Occipital lobe (tissue), 3 donors: ENCODE measurements at places on chromosomes 13 and 19. TPM values are rescaled to one million over a fixed set of nuclear protein-coding genes. Genes with fewer than 3 reads are reported as not detected.

APOC4 gene
- total RNA-seq = not detected

F2RL3 gene
- total RNA-seq = under 0.01 TPM

ADGRE3 gene
- total RNA-seq = not detected

SLC1A6 gene
- 72.2 TPM for total RNA-seq

ATP7B gene
- total RNA-seq = 11.1 TPM

SPTBN4 gene
- total RNA-seq = 27.5 TPM

ZNF677 gene
- total RNA-seq = 39.0 TPM

ZNF568 gene
- 39.8 TPM for total RNA-seq

ZNF791 gene
- total RNA-seq = 27.6 TPM

- DNase-seq = no peak
These were observed 17.1 kb downstream of the ARL11 start for GRCh38 chr13:49645451-49645850.

DNA sequence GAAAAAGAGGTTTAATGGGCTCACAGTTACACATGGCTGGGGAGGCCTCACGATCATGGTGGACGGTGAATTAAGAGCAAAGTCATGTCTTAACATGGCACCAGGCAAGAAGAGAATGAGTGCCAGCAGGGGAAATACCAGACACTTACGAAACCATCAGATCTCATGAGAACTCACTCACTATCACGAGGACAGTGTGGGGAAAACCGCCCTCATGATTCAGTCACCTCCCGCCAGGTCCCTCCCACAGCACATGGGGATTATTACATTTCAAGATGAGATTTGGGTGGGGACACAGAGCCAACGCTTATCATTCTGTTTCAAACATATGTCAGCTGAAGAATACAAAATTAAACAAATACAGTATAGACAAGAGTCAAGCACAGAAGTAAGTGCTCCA lies 165.1 kb downstream of the PCCA start:
- DNase-seq = no peak

DNA sequence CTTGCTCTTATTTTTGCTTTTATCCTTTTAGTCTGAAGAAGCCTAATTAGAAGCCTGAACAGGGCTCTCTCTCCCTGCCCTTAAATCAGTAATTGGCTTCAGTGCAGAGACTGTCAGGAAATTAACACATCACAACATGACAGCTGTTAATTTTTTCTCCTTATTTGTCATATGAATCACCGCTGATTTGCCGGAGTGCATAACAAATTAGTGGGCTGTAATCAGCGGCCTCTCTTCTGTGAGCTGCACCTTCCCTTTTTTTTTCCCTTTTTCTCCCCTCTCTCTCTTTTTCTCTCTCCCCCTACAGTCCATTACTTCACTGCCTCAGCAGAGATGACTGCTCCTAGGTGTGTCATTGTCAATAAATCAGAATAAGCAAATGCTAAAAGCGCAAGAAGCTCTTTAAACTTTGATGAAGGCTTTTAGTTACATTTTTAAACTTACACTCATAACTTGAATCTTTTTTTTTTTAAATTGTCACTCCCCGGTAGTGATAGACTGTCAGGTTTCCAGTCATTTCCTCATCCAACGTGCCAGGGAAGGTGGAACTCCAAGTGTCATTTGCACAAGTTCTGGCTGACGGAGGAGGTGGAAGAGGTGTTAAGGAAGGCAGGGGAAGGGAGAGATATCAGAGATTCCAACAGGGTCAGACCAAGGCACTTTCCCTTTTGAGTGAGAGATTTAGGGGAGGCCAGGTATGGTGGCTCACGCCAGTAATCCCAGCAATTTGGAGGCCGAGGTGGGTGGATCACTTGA lies 197.1 kb upstream of the TSHZ3 start:
- no peak for DNase-seq

DNA sequence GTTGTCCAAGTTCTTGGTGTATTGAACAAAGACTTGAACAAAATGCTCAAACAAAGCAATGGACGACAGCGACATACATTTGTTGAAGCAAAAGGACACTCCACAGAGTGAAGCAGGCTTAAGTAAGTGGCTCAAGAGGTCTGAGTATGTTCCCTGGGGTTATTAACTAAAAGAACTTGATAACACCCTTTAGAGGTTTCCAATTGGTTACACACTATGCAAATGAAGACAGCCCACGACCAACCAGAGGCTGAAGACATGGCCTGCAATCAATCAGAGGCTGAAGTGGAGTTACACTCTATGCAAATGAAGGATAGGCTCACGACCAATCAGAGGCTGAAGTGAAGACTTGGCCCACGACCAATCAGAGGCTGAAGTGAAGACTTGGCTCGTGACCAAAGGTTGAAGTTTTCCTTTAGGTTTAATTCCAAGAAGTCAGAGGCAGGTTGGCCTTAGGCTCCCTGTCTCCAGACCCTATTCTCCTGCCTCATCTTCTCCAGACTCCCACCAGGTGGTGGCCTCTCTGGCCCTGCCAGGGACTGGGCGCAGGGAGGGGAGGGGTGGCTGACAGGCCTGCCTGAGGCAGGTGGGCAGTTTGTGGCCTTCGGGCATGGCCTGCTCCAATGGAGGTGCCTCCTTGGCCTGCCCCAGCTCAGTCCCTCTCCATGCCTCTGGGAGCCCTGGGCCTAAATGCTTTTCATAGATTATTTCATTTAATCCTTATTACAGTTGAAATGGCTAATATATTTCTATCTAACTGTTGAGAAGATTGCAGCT lies 38.1 kb downstream of the CCDC169 start:
- no peak for DNase-seq

GRCh38 chr19:49594157-49594992 lies 3.4 kb downstream of the PRR12 start:
- DNase-seq = no peak

DNA sequence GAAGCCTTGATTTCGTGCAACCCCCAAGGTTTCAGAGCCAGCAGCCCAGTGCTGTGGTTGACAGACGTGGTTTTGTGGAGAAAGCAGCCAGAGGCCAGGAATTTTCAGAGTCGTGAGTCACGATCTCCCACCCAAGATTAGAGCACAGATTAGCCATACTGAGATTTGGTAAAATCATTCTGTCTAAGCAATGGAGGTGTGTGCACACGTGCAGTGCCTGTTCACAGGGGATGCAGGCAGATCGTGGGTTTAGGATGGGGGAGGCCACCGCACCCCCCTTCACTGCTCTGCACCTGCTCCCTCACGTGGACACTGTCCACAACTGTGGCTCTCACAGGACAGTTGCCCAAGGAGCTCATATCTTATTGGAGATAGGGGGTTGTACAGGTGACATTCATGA lies 46.6 kb upstream of the GPR183 start:
- DNase-seq = no peak

- no peak for DNase-seq
These were observed 4.2 kb downstream of the CD70 start for GRCh38 chr19:6586726-6587092.

DNA sequence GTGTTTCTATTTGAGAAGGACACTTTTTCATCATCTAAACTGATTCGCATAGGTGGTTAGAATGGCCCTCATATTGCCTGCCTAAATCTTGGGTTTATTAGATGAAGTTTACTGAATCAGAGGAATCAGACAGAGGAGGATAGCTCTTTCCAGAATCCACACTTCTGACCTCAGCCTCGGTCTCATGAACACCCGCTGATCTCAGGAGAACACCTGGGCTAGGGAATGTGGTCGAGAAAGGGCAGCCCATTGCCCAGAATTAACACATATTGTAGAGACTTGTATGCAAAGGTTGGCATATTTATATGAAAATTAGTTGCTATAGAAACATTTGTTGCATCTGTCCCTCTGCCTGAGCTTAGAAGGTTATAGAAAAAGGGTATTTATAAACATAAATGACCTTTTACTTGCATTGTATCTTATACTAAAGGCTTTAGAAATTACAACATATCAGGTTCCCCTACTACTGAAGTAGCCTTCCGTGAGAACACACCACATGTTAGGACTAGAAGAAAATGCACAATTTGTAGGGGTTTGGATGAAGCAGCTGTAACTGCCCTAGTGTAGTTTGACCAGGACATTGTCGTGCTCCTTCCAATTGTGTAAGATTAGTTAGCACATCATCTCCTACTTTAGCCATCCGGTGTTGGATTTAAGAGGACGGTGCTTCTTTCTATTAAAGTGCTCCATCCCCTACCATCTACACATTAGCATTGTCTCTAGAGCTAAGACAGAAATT lies 103.8 kb downstream of the TNFRSF19 start:
- no peak for DNase-seq

GRCh38 chr19:31261603-31262212 lies 87.5 kb downstream of the TSHZ3 start:
- DNase-seq = no peak

DNA sequence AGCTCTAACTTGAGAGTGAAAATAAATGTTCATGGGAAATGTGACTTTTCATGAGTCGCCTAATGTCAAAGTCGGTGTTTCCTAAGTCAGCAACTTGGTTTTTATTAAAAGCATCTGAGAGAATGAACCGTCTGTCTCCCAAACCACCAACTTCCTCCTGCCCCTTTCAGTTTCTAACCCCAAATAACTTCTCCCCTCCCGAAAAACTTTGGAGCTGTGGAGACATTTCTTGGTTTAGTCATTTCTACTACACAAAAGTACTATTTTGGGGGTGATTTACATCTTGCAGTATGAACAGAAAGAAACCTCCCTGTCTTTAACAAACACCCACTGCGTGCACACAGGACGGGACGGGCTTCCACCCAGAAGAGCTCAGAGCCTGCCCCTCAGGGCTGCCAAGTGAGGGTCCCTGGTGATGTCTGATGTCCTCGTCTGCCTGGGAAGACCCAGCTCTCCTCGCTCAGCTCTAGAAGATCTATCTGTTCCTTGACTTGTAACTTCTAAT lies 65.0 kb downstream of the RASA3 start:
- no peak for DNase-seq

GRCh38 chr19:54203151-54203611 lies 2.5 kb downstream of the RPS9 start:
- DNase-seq = no peak

DNA sequence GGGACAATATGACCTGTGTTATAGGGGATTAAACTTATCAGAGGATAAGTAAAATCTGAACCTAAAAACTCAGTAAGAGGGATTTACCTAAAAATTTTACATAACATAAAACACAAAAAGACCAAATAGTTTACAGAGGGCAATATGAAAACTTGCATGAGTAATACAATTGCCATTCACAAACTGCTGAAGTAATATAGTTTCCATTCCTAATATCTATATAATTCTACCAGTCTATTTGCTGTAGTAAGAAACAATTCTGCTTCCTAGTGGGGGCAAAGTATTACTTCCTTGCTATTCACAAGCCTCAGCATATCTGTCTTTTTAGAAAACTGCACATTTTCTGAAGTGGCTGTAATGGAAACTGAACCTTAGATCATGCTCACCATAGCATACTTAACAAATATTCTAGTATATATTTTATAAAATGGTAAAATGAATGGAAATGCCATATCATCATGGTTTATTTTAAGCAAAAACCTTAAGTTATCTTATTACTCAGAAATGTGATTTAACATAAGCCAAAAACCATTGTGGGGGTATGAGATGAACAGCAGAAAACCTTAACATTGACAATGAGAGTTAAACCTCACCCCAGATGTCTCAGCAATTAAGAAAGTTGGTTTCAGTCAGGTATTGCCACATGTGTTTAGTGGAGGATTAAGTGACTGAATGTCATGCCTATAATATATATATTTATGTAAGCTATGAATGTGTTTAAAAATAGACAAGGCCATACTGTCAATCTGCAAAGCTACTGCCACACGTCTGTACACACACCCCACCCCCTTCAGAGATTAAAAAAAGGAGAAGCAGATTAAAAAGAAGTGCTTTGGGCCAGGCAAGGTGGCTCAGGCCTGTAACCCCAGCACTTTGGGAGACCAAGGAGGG lies 136.8 kb downstream of the MIPEP start:
- no peak for DNase-seq

DNA sequence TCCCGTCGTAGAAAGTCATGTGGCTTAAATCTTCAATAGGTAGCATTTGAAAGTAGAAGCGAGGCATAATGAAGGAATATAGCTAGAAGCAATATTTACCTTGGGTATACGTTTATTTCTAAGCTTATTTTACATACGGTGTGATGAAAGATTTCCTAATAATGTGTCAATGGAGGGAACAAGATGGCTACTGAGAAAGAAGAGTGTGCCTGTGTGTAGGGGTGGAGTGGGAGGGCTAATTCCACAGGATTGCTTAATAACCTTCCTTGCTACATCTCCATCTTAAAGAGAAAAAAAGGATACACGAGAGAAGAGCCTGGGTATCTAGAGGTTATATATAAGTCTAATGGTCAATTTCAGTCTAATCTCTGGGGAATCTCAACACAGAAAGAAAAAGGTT lies 2.0 kb downstream of the SPART start:
- DNase-seq = no peak

DNA sequence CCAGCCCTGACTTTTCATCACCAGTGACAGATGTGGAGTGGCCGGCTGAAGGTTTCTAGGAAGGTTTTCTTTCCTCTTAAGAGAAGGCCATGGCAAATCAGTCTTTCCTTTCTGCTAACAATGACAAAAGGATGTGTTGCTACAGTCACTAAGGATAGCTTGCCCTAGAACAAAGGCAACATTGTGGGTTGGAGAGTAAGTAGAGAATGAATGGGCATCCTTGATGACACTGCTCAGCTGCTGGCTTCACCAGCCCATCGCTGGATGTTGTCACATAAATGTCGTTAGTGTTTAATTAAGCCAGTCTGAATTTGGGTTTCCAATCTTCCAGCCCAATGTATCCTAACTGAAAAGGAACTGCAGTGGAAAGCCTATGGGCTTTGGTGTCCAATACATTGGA lies 168.4 kb downstream of the ZIC5 start:
- no peak for DNase-seq

GRCh38 chr13:59208405-59209195 lies 955.1 kb downstream of the DIAPH3 start:
- no peak for DNase-seq

DNA sequence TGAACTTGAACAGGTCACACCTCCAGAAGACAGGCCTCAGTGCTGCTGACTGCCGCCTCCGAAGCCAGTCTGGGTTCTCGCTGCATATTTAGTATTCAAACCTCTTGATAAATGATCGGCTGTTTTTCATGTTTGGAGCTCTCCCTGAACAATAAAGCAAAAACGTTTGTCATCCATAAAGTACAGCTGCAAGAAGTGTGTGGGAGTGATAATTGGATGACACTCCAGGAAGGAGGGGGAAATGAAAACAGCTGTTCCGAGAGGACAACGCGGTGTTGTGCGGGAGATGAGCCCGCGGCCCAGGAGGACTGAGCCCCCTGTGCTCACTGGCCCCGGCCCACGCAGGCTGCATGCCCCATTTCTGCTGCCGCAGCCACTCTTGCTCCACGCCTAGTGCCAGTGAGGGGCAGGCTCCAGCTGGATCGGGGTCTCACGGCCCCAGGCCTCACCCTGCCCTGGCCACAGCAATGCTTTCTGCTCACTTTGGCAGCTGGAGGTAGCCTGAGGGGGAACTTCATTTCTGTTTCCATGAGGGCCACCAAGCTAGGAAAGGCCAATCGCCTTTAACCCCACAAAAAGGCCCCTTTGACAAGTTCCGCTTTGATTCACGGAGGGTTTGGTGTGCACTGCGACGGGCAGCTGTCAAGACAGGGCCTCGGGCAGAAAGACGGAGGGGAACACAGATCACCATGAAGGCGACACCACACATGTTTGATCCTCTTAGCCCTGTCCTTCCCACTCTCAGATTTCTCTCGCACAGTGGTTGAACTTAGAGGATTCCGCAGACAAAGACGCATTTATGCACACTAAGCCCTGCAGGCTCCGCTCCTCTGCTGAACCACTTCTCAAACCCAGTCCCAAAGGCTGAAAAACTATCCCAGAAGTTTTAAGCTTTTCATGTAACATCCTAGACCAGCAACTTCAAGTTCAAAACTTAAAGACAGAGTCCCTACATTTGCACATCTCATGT lies 537.6 kb downstream of the EFNB2 start:
- DNase-seq = no peak

GRCh38 chr13:80116107-80116506 lies 224.8 kb downstream of the SPRY2 start:
- no peak for DNase-seq

GRCh38 chr13:33744589-33745369 lies 73.2 kb upstream of the RFC3 start:
- DNase-seq = no peak
